ENCODE measurements at places on chromosomes 7 and 10.

- no peak for DNase-seq
Measured at GRCh38 chr10:71697938-71698709, 21.5 kb downstream of the C10orf105 start.

DNA sequence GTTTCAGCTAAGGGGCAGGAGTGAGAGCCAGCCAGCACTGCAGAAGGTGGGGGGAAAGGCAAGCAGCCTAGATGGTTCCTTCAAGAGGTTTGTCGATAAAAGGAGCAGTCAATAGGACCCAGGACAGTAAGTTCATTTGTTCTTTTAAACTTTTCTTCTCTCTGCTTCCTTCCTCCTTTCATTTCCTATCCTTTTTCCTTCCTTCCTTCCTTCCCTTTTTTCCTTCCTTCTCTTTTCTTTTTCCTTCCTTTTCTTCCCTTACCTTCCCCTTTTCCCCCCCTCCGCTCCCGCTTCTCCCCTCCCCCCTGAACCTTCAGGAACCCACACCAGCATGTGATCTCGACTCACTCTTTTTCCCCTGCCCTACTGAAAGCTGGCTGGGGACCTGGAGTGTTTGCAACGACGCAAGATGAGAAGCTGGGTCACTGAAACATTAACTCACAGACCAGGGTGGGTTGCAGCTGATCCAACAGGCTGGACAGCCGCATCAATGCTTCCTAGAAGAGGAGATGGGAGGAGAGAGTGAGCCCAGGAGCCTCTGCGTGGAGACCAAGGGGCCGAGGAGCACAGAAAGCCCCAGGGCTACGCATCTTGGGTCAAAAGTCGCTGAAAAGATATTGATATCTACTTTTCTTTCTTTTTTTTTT lies 103.4 kb upstream of the SDK1 start:
- no peak for DNase-seq

GRCh38 chr10:97165499-97165898 lies 20.3 kb downstream of the SLIT1 start:
- no peak for DNase-seq

DNA sequence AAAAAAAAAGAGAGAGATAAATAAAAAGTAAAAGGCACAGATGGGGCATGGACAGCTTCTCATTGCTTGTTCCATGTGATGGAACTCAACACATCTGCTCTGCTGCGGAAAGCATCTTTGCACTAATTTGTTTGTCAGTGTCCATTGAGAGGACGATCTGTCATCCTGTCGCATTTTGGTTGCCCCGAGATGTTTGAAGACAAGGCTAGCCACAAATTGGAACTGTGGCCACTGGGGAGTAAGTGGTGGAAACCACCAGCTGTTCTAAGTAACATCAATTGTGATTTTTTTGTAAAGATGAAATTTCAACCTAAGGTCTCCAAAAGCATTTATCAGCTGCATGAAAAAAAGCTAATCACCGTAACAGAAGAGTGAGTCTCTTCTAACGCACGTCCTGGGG lies 312.7 kb downstream of the ADARB2 start:
- DNase-seq, result no peak

DNA sequence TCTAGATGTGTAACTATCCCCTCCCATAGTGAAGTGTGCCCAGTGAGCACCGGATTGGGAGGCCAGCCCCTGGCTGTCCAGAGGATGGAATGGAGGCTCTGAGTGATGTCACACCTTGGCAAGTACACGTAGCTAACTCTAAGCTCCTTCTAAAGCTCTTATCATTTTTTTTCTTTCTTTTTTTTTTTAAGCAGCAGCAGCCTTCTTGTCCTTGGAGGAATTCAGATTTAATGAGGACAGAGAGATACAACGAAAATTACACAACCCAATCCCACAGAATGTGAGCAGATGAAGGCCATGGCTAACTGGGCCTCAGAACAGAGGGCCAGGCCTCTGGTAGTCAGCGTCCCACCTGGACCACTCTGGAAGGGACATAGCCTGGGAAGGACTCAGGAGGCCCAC lies 11.3 kb downstream of the TNS3 start:
- DNase-seq, result no peak

DNA sequence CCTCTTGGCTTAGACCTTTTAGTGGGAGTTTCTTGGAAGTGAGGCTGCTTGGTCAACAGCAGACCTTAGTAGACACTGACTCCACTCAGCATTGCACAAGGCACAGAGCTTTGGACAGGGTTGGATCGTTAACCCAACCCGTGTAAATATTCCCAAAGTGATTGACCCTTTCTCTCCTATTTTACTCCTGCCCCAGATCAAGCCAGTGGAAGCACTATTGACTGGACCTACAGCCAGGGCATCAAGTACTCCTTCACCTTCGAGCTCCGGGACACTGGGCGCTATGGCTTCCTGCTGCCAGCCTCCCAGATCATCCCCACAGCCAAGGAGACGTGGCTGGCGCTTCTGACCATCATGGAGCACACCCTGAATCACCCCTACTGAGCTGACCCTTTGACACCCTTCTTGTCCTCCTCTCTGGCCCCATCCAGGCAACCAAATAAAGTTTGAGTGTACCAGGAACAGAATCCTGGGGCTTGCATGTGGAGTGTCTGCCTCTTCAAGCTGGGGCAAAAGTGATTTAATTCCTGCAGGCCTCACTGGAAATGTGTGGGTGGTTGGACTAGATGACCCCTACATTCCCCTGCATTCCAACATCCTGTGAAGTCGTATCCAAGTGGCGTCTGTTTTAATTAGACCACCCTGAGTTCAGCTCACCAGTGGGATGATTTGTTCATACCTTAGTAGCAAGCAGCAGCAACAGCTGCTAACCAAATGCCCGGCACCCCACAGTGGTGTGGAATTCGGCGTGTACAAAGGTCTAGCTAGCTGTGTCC lies 7.5 kb downstream of the CPA1 start:
- DNase-seq, result no peak

DNA sequence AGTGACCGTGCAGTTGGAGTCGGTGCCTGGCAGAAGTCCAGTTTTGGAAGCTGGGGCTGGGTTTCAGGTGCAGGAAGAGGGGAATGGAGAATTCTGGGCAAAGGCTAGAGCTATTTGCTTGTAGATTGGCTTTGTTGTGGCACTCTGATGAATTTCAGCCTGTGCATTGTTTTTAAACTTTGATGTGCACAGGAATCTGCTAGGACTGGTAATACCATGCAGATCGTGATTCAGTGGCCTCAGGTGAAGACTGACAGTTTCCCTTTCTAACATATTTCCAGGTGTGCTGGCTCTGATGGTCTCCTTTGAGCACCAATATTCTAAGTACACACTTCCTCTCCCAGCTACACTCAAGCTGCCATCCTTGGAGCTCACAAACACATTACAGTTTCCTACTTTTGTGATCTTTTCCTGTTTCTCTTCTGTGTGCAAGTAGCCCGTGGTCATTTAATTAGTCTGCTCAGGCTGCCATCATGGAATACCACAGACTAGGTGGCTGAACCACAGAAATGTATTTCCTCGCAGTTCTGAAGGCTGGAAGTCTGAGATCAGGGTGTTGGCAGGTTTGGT lies 55.6 kb downstream of the NOC3L start:
- no peak for DNase-seq

- no peak for DNase-seq
Measured at GRCh38 chr10:67807855-67808456, 30.0 kb downstream of the DNAJC12 start.

GRCh38 chr7:17304926-17305325 lies 6.5 kb downstream of the AHR start:
- peak; percentile 71 for DNase-seq

- DNase-seq, result no peak
Measured at GRCh38 chr10:46283580-46284285, 3.1 kb upstream of the ANTXRL start.

GRCh38 chr10:95504246-95504691 lies 56.9 kb downstream of the SORBS1 start:
- DNase-seq, result no peak

GRCh38 chr7:128458956-128459355 lies 3.3 kb downstream of the HILPDA start:
- DNase-seq, result no peak

- no peak for DNase-seq
Measured at GRCh38 chr7:100620804-100621203, 8.5 kb downstream of the MOSPD3 start.
